ENCODE measurements at places on chromosomes 7 and 10.
A peak's percentile ranks its signal among the peaks of the same experiment; 100 is the strongest.

GRCh38 chr10:69449841-69450240 lies 1.4 kb upstream of the TSPAN15 start:
- DNase-seq = no peak

DNA sequence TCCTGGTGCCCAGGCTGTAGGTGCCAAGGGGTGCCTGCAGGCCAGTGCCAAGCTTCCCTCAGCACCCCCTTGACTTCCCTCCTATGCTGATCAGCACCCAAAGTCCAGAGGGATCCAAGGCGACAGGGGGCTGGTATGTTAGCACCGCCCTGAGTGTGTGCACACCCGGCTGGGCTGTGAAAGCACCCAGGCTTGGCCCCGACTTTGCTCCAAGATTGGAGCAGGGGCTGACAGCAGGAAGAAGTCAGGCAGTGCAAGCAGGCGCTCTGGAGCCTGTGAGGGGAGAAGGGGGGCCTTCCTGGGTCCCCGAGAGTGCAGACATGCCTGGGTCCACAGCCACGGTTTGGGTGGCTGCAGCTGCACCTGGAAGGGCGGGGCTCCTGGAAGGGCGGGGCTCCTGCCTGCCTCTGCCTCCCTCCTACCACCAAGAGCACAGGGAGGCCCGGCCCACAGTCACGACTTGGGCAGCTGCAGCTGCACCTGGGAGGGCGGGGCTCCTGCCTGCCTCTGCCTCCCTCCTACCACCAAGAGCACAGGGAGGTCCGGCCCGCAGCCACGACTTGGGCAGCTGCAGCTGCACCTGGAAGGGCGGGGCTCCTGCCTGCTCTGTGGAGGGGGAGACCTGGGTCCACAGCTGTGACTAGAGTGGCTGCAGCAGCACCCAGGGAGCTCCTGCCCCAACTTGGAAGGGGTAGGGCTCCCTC lies 30.2 kb upstream of the ZMYND11 start:
- no peak for DNase-seq

- no peak for DNase-seq
Observed at GRCh38 chr10:119940487-119940886, 48.0 kb downstream of the SEC23IP start.

DNA sequence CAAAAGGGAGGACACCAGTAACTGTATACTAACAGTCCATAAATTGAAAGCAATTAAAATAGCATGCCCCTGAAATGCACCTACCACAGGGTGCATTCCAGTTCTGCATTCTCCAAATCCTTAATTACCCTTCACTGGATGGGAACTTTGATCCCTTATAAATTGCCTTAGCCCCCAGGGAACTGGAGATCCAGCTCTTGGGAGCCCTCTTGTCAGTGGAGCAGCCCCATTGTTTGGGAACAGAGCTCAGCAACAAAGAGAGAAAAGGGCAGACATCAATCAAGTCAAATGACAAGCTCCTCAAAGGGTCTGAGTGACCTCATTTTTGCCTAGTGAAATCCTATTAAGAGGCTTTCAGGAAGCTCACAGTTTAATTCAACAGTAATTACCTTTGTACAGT lies 472.6 kb downstream of the XPNPEP1 start:
- DNase-seq = no peak

DNA sequence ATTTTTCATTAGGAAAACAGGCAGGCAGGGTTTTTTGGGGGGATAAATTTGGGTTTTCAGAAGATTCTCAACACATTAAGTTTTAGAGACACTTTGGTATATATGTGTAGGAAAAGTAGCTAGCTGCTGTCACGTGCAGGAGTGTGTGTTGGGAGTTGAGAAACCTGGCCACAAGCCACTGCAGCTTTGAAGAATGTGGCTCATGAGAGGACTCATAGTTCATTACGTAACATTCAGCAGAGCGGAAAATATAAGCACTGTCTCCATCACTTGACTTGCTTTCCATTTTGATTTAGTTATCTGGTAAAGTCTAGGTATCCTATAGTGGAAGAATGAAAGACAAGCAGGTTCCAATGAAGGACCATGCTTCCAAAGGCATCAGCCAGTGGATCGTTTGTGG lies 31.2 kb downstream of the SMNDC1 start:
- peak; percentile 1 for DNase-seq

DNA sequence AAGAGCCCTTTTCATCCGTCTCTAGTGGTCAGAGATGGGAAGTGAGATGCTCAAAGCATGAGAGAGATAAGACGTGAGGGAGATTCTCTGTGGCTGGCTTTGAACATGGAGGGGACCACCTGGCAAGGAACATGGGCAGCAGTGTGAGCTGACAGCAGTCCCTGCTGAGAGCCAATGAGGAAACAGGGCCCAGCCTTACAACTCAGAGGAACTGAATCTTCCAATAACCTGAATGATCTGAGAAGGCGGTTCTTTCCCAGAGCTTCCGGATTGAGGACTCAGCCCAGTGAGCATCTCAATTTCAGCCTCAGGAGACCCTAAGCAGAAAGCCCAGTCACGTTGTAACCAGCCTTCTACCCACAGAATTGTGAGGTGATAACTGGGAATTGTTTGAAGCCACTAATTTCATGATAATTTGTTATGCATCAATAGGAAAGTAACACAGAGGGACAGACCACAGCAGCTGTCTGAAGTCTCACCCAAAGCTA lies 33.9 kb upstream of the IKZF1 start:
- DNase-seq = no peak

DNA sequence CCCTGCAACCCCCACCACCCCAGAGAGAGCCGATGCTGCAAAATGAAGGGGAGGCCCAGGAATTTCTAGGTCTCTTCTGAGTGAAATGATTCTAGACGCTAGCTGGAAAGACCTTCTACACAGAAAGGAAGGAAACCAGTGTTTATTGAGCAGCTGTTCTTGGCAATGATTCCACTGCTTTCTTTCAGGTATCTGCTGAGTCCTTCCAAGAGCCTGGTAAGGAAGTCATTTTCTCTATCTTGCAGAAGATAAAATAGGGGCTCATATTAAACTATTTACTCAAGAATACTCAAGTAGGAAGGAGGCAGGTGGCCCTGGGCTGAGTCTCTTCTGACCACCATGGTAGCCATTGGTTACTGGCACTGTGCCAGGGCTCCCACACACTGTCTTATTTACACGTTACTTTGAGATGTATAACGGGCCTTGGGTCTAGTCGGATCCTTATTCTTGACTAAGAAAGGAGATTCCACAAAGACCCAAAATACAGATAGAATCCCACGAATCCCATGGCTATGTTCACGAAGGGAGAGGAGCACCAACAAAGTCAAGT lies 112.1 kb downstream of the GALNT11 start:
- no peak for DNase-seq

GRCh38 chr10:63563623-63564022 lies 42.4 kb downstream of the REEP3 start:
- no peak for DNase-seq

GRCh38 chr10:36171953-36172940 lies 530.2 kb upstream of the FZD8 start:
- DNase-seq = no peak

- DNase-seq = no peak
Observed at GRCh38 chr10:42475168-42476098, 162.9 kb downstream of the ZNF33B start.

- DNase-seq = no peak
Observed at GRCh38 chr7:106393564-106394251, 108.9 kb upstream of the NAMPT start.

GRCh38 chr7:159122276-159122675 lies 22.4 kb downstream of the VIPR2 start:
- DNase-seq = no peak

DNA sequence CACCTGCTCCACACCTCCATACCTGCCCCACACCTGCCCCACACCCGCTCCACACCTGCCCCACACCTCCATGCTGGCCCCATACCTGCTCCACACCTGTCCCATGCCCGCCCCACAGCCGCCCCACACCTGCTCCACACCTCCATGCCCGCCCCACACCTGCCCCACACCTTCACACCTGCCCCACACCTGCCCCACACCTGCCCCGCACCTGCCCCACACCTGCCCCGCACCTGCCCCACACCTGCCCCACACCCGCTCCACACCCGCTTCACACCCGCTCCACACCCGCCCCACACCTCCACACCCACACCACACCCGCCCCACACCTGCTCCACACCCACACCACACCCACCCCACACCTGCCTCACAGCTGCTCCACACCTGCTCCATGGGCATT lies 53.0 kb downstream of the PARP12 start:
- DNase-seq = no peak

DNA sequence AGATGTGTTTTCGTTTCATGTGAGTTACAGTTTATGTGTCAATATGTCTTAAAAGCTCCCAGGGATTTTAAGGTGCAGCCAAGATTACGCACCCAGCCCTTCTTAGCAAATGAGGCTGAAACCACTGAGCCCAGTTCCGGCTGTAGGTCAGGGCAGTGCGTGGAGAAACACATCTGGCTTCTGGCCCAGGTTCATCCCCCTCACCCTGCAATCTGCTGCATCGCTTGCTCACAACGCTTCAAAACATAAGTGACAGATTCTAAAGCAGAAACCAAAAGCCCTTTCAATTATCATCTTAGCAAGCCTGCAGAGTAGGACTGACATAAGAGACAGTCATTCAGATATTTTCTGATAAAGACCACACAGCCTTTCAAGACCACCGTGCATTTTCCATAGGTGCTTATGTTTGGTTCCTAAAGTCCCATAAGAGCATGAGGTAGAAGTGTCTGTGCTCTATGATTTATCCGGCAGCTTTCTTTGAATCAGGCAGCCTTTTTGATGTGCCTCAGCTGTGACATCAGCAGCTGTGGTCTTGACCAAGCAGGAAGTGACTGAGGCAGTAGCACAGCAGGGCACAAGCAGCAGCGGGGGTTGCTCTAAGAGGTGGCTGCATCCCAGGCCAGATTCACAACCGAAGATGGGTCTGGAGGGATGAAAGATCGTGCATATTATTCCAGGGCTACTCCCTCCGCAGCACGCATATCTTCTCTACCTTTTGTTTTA lies 72.1 kb upstream of the LYZL2 start:
- DNase-seq = peak; percentile 41

GRCh38 chr10:22103701-22104470 lies 100.4 kb upstream of the DNAJC1 start:
- DNase-seq = no peak

GRCh38 chr10:73907841-73908517 lies 3.0 kb upstream of the PLAU start:
- no peak for DNase-seq

GRCh38 chr7:28383975-28384374 lies 28.3 kb upstream of the CREB5 start:
- DNase-seq = no peak

DNA sequence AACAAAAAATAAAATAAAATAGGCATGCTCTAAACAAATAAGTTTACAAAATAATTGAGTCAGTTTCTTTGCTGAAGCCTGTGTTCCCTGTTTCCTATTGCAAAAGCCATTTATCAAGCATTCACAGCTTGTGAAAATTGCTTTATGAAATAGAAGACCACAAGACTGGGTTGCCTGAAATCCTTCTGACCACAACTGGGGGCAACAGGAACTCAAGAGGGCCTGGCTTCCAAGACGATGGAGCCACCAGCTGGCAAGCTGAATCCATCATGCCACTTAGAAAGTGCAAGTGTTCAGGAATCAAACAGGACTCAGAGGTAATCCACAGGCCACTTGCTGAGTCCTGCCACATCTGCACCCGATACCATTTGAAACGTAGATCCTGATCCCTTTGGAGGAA lies 752 bp upstream of the ABCA13 start:
- DNase-seq = no peak

DNA sequence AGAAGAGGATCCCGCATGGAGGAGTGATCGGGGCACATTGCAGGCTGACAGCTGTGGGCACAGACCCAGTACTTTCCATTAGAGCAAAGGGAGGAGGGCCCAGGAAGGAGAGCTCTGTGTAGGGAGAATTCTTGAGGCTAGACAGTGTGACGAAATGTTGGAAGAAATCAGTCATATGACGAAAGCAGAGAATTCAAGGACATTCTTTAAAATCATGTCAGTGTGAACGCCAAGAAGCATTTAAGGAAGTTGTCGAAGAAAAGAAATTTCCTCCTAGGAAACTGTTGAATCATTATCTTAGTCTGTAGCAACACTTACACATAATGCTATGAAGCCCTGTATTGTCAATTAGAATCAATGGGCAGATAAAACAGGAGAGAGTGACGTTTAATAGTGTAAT lies 191.3 kb upstream of the ADARB2 start:
- DNase-seq = no peak

DNA sequence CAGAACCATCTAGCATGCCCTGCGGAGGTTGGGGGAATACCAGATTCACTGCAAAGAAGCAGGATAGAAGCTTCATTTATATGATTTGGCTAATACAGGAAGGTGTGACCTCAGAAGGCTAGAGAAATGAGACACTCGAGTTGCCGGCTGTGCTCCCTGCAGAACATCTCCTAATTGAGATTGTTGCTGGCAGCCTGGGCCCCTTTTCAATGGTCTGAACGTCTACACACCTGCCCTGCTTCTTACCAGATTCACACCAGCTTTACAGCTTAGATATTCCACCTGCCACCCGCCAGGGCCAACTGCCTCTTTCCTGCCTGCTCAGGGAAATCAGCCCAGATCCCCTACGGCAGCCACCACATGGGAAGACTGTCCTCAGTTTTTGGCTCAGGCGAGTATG lies 475.3 kb upstream of the AUTS2 start:
- DNase-seq = no peak

GRCh38 chr7:83821866-83822265 lies 172.9 kb upstream of the SEMA3E start:
- DNase-seq = no peak

DNA sequence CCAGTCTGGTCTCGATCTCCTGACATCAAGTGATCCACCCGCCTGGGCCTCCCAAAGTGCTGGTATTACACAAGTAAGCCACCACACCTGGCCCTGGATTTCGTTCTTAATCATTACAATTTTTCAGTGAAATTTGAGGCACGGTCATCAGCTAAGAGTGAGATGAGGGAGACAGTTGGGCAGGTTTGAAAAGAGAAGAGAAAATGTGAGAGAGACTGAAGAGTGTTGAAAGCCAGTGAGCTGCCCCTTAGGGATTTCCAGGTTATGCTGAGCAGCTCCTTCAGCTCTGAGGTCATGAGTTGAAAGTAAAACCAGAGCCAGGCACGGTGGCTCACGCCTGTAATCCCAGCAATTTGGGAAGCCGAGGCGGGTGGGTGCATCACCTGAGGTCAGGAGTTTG lies 5.9 kb upstream of the UPF2 start:
- DNase-seq = no peak

DNA sequence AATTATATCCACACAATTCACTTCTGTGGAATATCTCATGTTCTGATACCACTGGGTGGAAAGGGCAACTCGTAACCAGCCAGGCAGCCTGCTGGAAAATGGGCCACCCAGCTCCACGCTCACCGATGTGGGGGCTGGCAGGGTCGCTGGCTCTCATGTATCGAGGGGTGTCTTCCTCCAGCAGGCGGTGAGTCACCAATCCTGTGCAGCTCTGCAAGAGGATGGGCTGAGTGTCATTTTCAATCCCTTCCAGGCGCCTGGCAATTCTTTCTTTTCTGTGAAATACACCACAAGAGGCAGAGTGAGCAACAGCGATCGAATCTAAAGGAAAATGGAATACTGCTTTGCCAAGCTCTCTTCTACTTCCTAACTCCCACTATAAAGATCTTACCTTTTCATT lies 80.1 kb downstream of the SVIL start:
- DNase-seq = no peak

- DNase-seq = no peak
Observed at GRCh38 chr7:152382244-152382643, 53.6 kb downstream of the KMT2C start.

GRCh38 chr10:33897291-33897752 lies 562.9 kb upstream of the NRP1 start:
- no peak for DNase-seq

- no peak for DNase-seq
Observed at GRCh38 chr10:32980242-32980557, 22.2 kb upstream of the ITGB1 start.

Data from stimulated activated CD8-positive, alpha-beta memory T cell treated with anti-CD3 and anti-CD28 coated beads, Interleukin-2, amount 100 ng/mL, for 1 hour (primary cell).